ENCODE measurements at places on chromosomes 16 and 17.

DNA sequence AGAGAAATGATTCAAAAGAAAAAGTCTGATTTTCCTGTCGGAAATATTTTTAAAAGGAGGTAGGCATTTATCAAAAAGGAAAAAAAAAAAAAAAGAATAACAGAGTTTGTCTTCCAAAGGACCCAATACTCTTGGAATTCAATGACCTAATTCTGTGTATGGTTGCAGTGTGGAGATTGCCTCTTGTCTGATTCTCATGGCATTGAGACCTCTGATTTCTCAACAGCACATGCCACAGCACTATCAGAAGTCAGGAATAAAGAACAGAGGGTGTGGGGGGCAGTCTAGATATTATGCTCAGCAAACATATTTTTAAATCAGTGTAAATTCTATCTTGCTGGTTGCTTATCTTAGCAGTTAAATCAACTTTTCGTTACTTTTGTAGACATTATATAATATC is 81.3 kb upstream of the SOX9 start:
- DNase-seq = no peak

- no peak for DNase-seq
These were observed 13.5 kb downstream of the MTHFSD start for GRCh38 chr16:86541560-86541959.

GRCh38 chr17:65270499-65271253 is 133.5 kb downstream of the RGS9 start:
- no peak for DNase-seq

DNA sequence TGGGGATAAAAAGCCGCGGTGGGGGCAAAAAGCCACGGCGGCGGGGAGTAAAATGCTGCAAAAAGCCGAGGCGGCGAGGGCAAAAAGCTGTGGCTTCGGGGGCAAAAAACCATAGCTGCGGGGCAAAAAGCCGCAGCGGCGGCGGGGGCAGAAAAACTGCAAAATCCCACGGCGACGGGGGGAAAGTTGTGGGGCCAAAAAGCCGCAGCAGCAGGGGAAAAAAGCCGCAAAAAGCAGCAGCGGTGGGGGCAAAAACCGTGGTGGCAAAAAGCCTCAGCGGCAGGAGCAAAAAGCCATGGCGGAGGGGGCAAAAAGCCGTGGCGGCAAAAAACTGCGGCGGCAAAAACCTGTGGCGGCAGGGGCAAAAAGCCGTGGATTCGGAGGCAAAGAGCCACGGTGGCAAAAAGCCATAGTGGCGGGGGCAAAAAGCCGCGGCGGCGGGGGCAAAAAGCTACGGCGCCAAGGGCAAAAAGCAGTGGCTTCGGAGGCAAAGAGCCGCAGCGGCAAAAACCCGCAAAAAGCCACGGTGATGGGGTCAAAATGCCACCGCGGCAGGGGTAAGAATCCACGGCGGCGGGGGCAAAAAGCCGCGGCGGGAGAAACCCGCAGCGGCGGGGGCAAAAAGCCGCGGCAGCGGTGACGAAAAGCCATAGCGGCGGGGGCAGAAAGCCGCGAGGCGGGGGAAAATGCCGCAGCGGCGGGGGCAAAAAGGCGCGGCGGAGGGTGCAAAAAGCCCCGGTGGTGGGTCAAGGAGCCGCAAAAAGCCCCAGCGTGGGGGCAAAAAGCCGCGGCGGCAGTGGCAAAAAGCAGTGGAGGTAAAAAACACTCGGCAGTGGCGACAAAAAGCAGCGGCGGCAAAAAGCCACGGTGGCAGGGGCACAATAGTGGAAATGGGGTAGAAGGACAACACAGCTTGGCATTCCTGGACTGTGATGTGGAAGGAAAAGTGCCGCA is 192.8 kb downstream of the SHCBP1 start:
- DNase-seq = no peak

- DNase-seq = no peak
These were observed 12.0 kb downstream of the MILR1 start for GRCh38 chr17:64460955-64461354.

GRCh38 chr16:64083428-64084129 is 1038.3 kb downstream of the CDH11 start:
- no peak for DNase-seq

DNA sequence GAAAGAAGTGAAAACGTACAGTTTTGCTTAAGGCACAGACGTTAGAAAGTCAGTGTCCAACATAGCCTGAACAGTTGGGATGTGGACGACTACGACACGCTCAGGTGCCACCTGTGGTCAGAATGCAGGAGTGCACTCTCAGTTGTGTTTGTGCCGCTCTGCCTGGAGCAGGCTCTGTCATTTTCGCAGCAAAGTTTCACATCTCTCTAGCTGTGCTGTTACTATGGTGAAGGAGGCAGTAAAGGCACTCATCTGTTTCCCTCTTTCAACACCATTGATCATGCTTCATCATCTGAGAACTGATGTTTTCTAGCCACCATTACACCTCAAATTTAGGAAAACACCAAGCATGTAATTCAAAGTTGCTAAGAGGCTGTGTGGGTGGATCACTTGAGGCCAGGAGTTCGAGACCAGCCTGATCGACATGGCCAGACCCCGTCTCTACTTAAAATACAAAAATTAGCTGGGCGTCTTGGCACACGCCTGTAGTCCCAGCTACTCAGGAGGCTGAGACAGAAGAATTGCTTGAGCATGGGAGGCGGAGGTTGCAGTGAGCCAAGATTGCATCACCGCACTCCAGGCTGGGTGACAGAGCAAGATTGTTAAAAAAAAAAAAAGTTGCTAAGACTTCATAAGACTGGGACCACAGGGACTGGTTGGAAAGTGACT is 44.9 kb upstream of the DNAJA2 start:
- no peak for DNase-seq

GRCh38 chr16:27110524-27110896 is 43.8 kb downstream of the C16orf82 start:
- DNase-seq = no peak

- DNase-seq = peak; percentile 57
These were observed 16.4 kb downstream of the CDK5RAP3 start for GRCh38 chr17:47987240-47987835.

DNA sequence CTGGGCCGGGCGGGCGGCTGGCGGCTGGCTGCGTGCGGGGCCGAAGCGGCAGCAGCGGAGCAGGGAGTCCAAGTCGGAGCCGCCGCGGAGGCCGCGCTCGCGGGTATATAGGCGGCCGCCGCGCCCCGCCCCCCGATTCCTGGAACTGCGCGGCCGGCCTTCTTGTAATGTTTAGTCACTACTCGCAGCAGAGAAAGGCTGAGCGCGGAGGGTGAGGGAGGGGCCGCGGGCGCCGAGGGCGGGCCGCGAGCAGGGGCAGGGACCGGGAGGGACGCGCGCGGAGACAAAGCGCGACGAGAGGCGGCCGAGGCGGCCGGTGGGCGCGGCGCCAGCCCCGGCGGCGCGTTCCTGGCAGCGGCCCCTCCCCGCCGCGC is at the start of gene SOCS3:
TSS of gene SOCS3 (minus strand) at position 81 of the 374 bp plus-strand sequence. CDS start 982 bp downstream, outside the sequence.
- peak; percentile 53 for DNase-seq

DNA sequence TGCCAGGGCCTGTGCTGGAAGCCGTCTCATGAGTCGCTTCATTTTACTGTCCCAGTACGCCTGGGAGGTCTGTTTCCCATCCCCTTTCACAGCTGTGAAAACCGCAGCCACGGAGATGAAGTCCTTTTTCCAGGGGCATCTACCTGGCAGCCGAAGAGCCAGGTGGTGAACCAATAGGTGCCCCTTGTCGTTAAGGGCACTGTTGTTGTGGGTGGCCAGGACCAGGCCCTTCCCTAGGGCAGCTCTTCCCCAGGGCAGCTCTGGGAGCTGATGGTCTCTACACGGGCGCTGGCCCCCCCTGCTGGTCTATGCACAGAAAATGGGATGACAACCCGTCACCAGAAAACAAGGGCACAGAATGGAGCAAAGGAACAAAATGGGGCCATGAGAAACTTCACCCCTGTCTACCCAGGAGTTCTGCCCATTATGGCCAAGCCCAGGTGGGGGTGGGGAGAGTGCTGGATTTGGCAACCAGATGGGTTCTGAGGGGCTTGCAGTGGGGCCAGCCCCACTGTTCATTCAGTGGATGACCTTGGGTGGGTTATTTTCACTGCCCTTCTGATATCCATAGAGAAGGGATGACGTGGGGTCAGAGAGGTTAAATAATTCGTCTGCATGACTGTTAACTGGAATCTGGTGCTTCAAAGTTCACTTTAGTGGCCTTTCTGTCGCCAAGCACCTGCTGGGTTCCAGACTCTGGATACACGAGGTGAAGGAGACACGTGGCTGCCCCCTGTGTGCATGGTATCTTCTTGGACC is 11.5 kb downstream of the RMI2 start:
- DNase-seq = no peak

DNA sequence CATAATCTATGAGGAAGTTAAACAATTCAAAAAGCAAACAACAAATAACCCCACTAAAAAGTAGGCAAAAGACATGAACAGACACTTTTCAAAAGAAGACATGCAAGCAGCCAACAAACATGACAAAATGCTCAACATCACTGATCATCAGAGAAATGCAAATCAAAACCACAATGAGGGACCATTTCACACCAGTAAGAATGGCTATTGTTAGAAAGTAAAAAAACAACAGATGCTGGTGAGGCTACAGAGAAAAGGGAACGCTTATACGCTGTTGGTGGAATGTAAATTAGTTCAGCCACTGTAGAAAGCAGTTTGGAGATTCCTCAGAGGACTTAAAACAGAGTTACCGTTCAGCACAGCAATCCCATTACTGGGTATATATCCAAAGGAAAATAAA is 24.4 kb downstream of the TNFRSF13B start:
- no peak for DNase-seq

- DNase-seq = no peak
These were observed 459 bp upstream of the MARCHF10 start for GRCh38 chr17:62808576-62808970.

- no peak for DNase-seq
These were observed 188.0 kb downstream of the SOX9 start for GRCh38 chr17:72308744-72309385.

- peak; percentile 31 for DNase-seq
These were observed 33.8 kb upstream of the KPNB1 start for GRCh38 chr17:47615766-47616424.

- DNase-seq = no peak
These were observed 24.9 kb downstream of the HMOX2 start for GRCh38 chr16:4501071-4501478.

GRCh38 chr17:43759836-43760235 is 1.2 kb upstream of the SOST start:
- DNase-seq = no peak

GRCh38 chr17:55731586-55732250 is 9.1 kb upstream of the TMEM100 start:
- DNase-seq = no peak

DNA sequence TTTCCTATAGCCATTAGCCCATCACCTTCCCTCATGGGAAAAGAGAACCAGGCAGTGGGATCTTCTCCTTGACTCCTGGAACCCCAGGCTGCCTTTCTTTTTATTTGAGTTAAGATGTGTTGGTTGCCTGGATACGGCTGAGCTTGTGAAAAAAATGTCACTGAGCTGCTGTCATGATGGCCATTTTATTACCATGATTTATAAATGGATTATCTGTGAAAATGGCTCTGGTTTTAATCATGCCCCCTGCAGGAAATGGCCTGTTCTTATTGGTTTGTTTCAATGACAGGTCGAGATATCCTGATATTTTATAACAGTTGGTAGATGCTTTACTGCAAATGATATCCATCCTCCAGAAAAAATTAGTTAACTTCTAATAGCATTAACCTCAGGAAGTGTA is 640.4 kb downstream of the CDH11 start:
- DNase-seq = no peak

DNA sequence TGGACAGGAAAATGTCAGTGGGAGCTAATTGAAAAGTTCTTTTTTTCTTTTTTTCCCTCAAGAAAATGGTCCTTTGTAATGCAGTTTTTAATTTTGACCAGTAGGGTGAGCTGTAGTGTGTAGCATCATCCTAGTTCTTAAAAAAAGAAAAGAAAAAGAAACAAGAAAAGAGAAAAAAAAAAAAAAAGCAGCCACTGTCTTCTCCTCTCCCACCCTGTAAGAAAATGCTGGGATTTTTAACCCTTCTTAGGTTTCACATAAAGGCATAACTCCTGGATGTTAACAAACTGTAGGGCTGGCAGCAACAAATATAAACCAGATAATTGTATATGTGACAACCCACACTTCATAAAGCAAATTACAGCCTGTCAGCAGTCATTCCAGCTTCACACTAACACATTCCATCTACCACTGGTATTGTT is 78.1 kb downstream of the SKAP1 start:
- no peak for DNase-seq

GRCh38 chr17:40490289-40490853 is 11.1 kb downstream of the TNS4 start:
- peak; percentile 87 for DNase-seq

DNA sequence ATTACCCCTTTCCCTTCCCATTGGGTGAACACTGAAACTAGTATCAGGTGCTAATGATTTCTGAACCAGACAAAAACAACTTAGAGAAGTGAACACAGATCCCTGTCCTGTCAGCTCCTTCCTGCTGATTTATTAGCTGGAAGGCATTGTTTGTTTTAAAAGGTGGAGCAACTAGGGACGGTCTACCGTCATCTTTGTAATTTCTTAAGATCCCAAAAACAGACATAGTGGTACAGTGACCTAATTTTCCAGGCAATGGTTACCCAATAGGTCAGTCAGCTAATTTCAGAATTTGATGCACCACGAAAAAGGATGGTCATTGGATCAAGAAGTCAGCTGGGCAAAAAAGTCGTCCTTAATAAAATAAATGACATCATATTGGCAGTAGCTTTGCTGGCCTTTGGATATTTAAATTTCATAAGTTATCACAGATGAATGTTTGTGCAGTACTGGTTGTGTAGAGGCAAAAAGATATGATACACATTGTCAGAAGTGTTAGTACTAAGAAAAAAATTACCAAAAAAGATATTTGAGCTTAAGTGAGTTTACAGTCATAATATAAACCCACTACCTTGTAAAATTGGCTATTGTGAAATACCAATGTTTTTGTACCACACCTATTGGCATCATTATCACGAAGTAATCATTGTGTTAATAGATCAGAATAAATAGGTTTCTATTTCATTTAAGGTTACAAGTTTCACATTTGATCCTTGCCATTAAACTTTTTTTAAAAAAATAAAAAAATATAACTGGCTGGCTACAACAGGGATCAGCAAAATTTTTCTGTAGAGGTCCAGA is 27.2 kb upstream of the KCNJ16 start:
- DNase-seq = no peak

DNA sequence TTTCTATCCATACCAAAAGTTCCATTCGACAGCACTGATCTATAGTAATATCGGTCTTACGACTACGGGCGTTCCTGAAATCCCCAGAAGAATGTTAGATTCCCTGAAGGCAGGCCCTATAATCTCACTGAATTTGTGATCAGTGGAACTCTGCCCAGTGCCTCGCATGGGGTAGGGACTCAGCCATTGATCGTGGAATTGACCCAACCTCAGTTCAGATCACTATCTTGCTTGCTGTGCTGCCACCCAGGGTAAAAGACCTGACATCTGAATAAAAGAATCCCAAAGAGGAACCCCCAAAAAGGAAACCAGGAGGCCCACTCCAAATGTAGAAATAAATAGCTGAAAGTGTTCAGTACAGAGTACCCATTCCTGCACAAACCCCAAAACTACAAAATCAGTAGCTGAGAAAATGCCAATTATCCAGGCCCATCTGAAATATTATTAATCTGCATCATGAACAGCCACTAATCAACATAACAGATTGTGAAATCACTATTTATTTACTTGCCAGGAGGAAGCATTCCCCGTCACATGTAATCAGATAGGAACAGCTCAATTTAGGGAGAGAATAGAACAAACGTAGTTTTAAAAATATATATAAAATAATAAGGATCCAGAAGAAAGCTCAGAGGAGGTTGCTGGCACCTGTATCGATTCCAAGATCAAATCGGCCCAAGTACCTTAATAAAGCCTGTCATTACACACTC is 221.9 kb downstream of the ZFHX3 start:
- DNase-seq = no peak

- no peak for DNase-seq
These were observed 20.0 kb downstream of the CALCOCO2 start for GRCh38 chr17:48850792-48851323.
